ENCODE measurements at places on chromosomes 4 and X.

GRCh38 chr4:26058537-26058936 is 144.5 kb downstream of the SMIM20 start:
- DNase-seq, result peak; percentile 26

GRCh38 chrX:1020634-1021166 is 191.7 kb downstream of the CRLF2 start:
- no peak for DNase-seq

DNA sequence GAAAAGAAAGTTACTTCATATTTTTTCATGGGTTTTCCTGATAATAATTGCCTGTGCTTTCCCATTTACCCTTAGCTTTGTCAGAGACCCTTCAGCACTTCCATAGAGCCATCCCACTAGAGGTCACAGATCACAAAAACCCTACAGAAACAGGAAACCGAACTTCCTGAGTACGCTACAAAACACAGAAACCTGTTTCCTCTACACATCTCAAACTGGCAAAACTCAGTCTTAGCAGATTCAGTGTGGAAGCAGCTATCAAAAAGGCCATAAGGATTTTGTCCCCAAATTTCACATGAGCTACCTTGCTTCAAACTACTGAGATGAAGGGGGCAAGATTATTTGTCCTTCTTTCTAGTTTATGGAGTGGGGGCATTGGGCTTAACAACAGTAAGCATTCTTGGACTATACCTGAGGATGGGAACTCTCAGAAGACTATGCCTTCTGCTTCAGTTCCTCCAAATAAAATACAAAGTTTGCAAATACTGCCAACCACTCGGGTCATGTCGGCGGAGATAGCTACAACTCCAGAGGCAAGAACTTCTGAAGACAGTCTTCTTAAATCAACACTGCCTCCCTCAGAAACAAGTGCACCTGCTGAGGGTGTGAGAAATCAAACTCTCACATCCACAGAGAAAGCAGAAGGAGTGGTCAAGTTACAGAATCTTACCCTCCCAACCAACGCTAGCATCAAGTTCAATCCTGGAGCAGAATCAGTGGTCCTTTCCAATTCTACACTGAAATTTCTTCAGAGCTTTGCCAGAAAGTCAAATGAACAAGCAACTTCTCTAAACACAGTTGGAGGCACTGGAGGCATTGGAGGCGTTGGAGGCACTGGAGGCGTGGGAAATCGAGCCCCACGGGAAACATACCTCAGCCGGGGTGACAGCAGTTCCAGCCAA is at the start of gene MMRN1:
Gene MMRN1, plus strand, starts transcription at position 206 of the 902 bp plus-strand sequence. Its CDS starts 118 bp downstream, at position 324.
- no peak for DNase-seq

- DNase-seq, result peak; percentile 86
Measured at GRCh38 chr4:157045507-157046127, 30.3 kb upstream of the GLRB start.

GRCh38 chrX:30039768-30040167 is 175.6 kb upstream of the MAGEB2 start:
- DNase-seq, result peak; percentile 80

DNA sequence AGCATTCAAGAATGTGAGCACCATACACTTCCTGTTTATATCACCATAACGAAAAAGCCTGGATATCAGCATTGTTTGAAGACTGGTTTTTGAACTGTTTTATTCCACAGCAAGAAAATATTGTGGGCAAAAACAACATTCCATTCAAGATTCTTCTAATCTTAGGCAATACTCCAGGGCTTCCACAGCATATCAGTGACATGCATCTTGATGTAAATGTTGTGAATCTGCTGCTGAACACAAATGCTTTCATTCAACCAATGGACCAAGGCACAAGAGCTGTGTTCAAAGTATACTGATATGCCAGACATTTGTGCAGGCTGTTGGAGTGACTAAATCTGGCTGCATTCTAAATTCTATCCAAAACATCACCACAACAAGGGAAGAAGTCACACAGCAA is 260.1 kb upstream of the ETNPPL start:
- peak; percentile 37 for DNase-seq

- DNase-seq, result no peak
Measured at GRCh38 chr4:128301979-128302378, 14.4 kb upstream of the PGRMC2 start.

- DNase-seq, result no peak
Measured at GRCh38 chr4:6527259-6527658, 47.7 kb upstream of the MAN2B2 start.

DNA sequence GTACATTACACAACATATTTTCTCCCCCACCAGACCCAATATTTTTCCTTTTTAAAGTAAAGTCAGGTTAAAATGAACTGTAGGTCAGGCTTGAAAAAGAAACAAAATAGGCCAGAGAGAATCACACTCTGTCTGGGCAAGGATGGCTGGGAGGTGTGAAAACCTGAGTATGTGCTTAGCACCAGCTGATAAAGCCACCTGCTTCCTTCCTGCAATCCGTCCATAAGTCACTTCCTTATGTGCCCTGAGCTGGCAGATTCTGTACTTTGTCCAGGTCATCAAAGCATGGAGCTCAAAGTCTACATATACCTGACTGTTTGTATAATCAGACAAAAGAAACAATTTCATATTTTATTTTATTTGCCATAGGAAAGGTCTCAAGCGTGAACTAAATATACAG is 37.7 kb downstream of the ANTXR2 start:
- no peak for DNase-seq

DNA sequence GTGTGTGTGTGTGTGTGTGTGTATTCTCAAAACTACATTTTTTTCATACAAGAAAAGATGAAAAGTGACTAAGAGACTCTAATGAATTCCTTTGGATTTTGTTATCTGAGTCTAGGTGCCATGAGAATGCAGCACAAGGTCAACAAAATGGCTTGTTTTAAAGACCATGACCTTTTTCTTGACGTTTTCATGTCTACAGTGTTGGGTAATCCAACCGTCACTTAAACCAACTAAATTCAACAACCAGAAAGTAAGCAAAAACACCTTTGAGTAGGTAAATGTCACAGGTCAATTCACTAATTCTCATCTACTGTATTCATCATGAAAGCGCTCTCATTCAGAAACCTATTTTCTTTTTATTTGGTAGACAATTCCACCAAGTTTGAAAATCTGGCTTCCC is 3.1 kb downstream of the SMARCA1 start:
- DNase-seq, result no peak

GRCh38 chr4:63123441-63123840 is 1285.8 kb downstream of the TECRL start:
- no peak for DNase-seq

DNA sequence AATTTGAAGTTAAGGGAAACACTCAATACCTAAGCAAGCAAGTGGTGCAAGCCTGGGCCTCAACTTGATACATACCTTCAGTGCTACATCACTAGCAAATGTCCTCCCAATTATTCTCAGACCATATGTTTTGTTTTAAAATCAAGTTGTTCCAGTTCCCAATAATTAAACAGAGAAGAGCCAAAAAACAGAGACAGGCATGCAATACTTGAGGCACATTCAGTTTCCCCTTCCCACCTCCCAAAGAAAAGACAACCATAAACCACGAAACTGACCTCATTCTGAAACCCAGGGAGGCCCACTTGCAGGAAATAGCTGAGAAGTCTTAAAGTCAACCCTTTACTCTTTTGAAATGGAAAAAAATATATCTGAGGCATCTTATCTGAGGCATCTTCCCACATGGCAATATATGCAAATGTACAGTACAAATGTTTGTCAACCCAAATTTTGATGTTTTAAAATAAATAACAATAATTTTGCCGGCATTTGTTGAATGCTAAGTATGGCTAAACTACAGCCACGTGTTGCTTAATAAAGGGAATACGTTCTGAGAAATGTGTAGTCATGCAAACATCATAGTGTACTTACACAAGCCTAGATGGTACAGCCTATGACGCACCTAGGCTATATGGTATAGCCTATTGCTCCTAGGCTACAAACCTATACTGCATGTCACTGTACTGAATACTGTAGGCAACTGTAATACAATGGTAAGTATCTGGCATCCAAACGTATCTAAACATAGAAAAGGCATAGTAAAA is 147.5 kb downstream of the TSPAN5 start:
- peak; percentile 98 for DNase-seq

GRCh38 chr4:163776957-163777356 is 282.5 kb downstream of the TMA16 start:
- peak; percentile 8 for DNase-seq

DNA sequence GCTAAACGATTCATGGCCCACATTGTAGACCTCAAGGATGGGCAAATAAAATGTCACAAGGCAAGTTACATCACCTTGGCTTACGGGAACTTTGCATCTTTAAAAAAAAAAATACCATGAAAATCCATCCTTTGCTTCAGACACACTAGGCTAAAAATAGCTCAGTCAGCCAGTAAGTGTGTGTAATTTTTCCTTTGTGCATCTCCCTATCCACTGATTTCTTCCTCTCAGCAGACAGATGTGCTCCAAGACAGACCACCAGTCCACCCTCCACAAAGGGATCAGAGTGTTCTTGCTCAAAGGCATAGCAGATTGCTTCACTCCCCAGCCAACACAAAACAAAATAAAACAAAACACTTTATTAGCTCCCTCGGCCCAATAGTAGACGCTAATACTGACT is 14.6 kb downstream of the LDB2 start:
- no peak for DNase-seq
